Liver (tissue), 10 donors: ENCODE measurements at places on chromosomes 7 and 10. TPM values are rescaled to one million over a fixed set of nuclear protein-coding genes. Genes with fewer than 3 reads are reported as not detected.

The PVRIG gene
- 0.37 TPM for total RNA-seq

The GIMAP6 gene
- total RNA-seq = 17.5 TPM

The GBX1 gene
- total RNA-seq = not detected

The RNF32 gene
- total RNA-seq = 1.3 TPM

The OPALIN gene
- total RNA-seq = not detected

The KCND2 gene
- total RNA-seq = 0.08 TPM

The PNLIPRP3 gene
- not detected for total RNA-seq

The CYP3A4 gene
- 0.51 TPM for total RNA-seq

The ETV1 gene
- total RNA-seq = 3.4 TPM

- no peak overlapping the region for H3K27ac ChIP-seq
- no peaks in the 10 kb centered on the region for H3K36me3 ChIP-seq
- no peak overlapping the region for H3K4me3 ChIP-seq
- DNase-seq = no peak
- no peaks in the 10 kb centered on the region for H3K4me1 ChIP-seq
Measured at GRCh38 chr7:114297121-114297520, 117.5 kb upstream of the FOXP2 start.

DNA sequence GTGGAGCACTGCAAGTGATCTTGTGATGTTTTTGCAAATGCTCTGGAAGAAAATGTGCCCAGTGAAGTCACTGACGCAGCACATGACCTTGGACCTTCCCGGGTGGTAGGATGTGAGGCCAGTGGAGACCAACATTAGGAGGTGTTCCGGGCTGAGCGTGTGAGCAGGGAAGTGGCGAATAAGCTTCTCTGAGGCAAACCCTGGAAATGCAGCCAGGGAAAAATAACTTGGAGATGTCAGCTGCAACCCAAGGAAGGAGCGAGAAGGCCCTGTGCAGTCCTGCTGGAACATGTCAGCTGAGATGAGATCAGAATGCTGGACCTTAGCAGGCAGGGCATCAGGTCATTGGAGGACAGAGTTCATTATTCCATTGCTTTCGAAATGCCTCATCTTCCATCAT lies 18.6 kb upstream of the SDK1 start:
- no peak for DNase-seq
- no peaks in the 10 kb centered on the region for H3K36me3 ChIP-seq
- no peaks in the 10 kb centered on the region for H3K4me1 ChIP-seq
- H3K27me3 ChIP-seq = no peaks in the 10 kb centered on the region
- H3K4me3 ChIP-seq = no peak overlapping the region
- no peak overlapping the region for H3K27ac ChIP-seq

GRCh38 chr7:46168671-46169383 lies 247.8 kb upstream of the IGFBP3 start:
- DNase-seq = no peak
- no peaks in the 10 kb centered on the region for H3K4me1 ChIP-seq
- no peaks in the 10 kb centered on the region for H3K36me3 ChIP-seq
- H3K27ac ChIP-seq = no peak overlapping the region

DNA sequence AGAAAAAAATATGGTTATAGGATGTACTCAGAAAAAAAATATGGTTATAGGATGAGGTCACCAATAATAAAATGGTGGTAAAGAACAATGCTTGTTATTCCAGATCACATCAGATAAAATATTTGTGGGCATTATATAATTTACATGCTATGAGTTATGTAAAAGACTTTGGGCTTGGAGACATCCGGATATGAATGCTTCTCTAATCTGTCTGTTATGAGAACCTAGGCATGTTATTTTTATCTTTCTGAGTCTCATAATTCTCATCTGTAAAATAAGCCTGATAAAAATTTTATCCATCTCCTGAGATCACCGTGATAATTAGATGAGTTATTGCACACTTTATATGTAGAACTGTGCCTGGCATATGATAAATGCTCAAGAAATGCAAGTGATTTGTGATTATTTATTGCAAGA lies 37.8 kb downstream of the DKK1 start:
- H3K4me3 ChIP-seq = no peak overlapping the region
- no peaks in the 10 kb centered on the region for H3K27me3 ChIP-seq
- no peak overlapping the region for H3K27ac ChIP-seq

DNA sequence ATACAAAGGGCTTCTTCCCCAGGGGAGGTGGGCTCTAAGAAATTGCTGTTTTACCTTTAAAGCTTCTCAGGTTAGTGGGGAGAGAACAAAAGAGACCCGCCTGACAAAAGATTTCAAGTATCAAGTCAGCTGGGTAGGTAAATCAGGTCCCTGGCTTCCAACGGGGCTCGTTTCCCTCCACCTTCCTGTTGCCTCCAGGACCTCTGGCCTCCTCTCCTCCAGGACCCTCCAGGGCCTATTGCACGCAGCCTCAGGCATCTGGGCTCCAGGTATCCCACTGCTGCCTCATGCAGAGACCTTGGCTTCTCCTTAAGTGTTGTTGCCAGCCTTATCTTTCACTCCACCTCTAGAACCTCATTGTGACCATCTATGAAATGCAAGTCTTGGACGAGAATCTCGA lies 2.9 kb downstream of the BNIP3 start:
- no peak overlapping the region for H3K4me3 ChIP-seq
- peaks cover 38% of the 10 kb centered on the region for H3K4me1 ChIP-seq
- H3K36me3 ChIP-seq = peaks cover 1% of the 10 kb centered on the region
- peak overlapping the region; percentile 88 for H3K27ac ChIP-seq
- no peaks in the 10 kb centered on the region for H3K27me3 ChIP-seq

DNA sequence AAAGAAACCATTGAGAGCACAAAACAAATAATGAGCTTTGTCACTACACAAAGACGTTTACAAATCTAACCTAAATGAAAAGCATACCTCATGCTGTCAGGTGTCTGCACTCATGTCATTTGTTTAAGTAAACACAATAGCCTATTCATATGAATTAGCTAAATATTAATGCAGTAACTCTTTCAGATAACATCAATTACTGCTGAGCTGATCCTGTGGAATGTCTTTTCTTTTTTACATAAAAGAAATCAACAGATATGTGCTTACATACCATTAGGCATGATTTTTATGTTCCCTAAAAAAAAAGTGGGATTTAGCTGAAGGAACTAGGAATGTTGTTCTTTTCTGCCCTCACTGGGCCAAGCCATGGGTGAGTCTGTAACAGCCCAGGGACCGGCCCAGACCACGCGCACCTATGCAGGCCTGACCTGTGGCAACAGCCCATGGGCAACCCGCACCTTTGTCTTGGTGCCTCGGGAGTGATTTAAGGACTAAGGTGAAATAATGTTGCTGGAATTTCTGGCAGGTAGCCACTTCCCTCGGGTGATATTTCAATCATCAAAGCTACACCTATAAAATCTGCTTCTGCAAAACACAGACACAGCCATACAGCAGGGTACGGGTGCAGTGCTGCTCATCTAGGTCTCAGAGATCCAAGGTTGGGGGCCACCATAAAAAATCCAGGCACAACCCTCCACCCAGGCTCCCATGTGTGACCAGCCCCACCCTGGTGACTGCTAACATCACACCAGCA lies 44.6 kb downstream of the FGFR2 start:
- H3K4me3 ChIP-seq = no peak overlapping the region
- H3K36me3 ChIP-seq = peaks cover 6% of the 10 kb centered on the region
- no peak overlapping the region for H3K27ac ChIP-seq
- H3K27me3 ChIP-seq = peaks cover 3% of the 10 kb centered on the region
- DNase-seq = no peak

GRCh38 chr7:124712017-124712416 lies 53.6 kb downstream of the GPR37 start:
- H3K36me3 ChIP-seq = no peaks in the 10 kb centered on the region
- no peak overlapping the region for H3K4me3 ChIP-seq
- no peak for DNase-seq
- no peak overlapping the region for H3K27ac ChIP-seq
- H3K4me1 ChIP-seq = no peaks in the 10 kb centered on the region

DNA sequence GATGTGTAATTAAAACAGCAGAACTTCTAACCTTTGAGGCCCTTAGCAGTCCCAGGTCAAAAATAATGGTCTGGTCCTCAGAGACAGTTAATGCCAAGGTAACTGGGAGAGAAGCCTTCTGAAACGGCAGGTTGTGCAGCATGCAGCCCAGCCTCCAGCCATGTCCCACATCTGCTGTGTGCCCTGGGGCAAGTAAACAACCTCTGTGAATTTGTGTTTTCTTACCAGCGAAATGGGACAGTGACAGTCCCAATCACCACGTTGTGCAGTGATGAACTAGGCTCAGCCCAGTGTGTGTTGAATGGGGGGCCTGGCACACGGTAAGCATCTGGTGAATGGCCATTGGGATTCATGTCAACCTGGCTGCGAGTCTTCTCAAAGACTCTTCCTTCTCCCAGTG lies 61.2 kb downstream of the EMX2 start:
- no peak for DNase-seq
- H3K4me1 ChIP-seq = no peaks in the 10 kb centered on the region
- no peaks in the 10 kb centered on the region for H3K27me3 ChIP-seq
- no peak overlapping the region for H3K4me3 ChIP-seq
- no peaks in the 10 kb centered on the region for H3K36me3 ChIP-seq

- no peaks in the 10 kb centered on the region for H3K36me3 ChIP-seq
- H3K27ac ChIP-seq = no peak overlapping the region
- H3K27me3 ChIP-seq = no peaks in the 10 kb centered on the region
- no peak overlapping the region for H3K4me3 ChIP-seq
Measured at GRCh38 chr10:97580421-97581367, 3.5 kb upstream of the HOGA1 start.

GRCh38 chr7:31186202-31186601 lies 134.1 kb downstream of the ADCYAP1R1 start:
- DNase-seq = no peak
- no peak overlapping the region for H3K27ac ChIP-seq
- H3K27me3 ChIP-seq = no peaks in the 10 kb centered on the region
- H3K4me1 ChIP-seq = no peaks in the 10 kb centered on the region

GRCh38 chr10:120572307-120572706 lies 115.3 kb downstream of the PLPP4 start:
- H3K4me1 ChIP-seq = no peaks in the 10 kb centered on the region
- H3K36me3 ChIP-seq = no peaks in the 10 kb centered on the region
- DNase-seq = no peak
- H3K4me3 ChIP-seq = no peak overlapping the region
- H3K27ac ChIP-seq = no peak overlapping the region

GRCh38 chr7:127809261-127809702 lies 157.3 kb downstream of the SND1 start:
- no peaks in the 10 kb centered on the region for H3K4me1 ChIP-seq
- DNase-seq = peak; percentile 62
- H3K4me3 ChIP-seq = no peak overlapping the region
- no peak overlapping the region for H3K27ac ChIP-seq

DNA sequence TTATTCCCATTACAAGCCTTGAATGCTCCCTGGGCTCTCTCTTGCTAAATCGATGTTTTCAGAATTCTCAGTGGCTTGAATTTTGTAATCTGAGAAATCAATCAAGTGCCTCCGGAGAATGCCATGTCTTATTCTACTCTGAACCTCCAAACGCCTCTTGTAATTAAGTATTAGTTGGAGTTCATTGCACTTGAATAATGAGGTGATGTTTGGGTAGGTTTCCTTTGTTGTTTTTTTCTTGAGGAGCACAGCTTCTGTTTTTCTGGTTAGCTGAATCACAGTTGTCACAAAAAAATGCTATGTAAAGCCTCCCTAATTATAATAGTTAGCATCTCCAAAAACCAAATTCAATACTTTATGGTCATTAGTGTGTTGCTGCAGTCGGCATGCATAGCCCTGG lies 100.3 kb downstream of the PLPP4 start:
- H3K27me3 ChIP-seq = no peaks in the 10 kb centered on the region
- DNase-seq = no peak

GRCh38 chr7:23594879-23595604 lies 2.1 kb upstream of the CCDC126 start:
- peaks cover 10% of the 10 kb centered on the region for H3K4me1 ChIP-seq
- no peak overlapping the region for H3K4me3 ChIP-seq
- H3K27ac ChIP-seq = no peak overlapping the region
- no peak for DNase-seq
- H3K27me3 ChIP-seq = no peaks in the 10 kb centered on the region

- H3K27me3 ChIP-seq = no peaks in the 10 kb centered on the region
- H3K27ac ChIP-seq = no peak overlapping the region
- no peaks in the 10 kb centered on the region for H3K4me1 ChIP-seq
- no peaks in the 10 kb centered on the region for H3K36me3 ChIP-seq
- no peak for DNase-seq
Measured at GRCh38 chr10:36448760-36449691, 676.4 kb upstream of the ANKRD30A start.

DNA sequence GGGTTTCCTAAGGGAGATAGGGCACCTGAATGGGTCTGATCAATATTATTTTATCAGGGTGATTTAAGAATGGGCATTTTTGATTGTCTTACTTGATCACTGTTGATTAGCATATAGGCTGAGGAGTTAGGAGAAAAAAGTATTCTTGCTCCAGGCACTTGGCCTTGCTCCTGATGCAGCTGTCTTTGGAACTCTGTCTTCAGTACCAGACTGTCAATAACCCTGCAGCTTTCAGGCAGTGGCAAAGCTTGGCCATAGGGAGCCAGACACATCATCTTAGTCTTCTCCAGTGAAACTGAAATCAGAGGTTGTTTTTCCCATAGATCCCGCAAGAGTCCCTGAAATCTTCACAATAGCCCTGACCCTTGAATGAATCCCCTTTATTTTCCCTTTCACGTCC lies 47.2 kb downstream of the EXOC4 start:
- H3K4me1 ChIP-seq = peaks cover 7% of the 10 kb centered on the region
- no peaks in the 10 kb centered on the region for H3K27me3 ChIP-seq
- DNase-seq = no peak
- H3K27ac ChIP-seq = no peak overlapping the region
- H3K4me3 ChIP-seq = no peak overlapping the region

DNA sequence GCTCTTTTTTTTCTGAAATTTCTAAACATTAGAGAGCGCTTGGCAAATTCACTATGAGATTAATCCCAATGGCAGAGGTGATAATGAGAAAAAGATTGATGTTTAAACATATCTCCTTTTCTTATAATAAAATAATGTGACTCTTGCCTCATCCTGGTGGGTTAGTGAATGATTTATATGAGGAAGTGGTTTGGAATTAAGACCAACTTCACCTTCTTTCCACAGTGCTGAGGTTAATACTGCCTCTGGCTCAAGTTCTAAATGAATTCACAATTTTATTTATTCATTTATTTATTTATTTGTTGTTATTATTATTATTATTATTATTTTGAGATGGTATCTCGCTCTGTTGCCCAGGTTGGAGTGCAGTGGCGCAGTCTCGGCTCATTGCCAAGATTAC lies 40.5 kb upstream of the ADO start:
- H3K27me3 ChIP-seq = no peaks in the 10 kb centered on the region
- no peak overlapping the region for H3K27ac ChIP-seq
- no peak overlapping the region for H3K4me3 ChIP-seq
- no peaks in the 10 kb centered on the region for H3K36me3 ChIP-seq
- H3K4me1 ChIP-seq = no peaks in the 10 kb centered on the region
- DNase-seq = no peak

DNA sequence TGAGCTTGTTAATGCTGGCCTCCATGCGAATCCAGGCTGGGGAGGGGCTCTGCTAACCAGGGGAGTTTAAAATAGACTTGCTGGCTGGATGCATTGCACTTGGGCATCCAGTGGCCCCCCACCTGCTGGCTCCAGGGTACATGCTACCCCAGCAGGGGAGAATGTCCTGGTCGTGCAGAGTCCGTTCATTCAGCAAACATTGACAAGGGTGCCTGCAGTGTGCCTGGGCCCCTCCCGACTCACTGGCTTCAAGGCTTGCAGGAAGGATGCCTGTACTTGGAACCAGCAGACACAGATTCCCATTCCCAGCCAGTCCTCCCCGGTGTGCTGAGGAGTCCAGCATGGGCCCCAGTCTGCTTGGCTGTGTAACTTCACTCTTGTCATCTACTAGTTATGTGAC lies 1.5 kb downstream of the SLC29A3 start:
- H3K27ac ChIP-seq = no peak overlapping the region
- peaks cover 9% of the 10 kb centered on the region for H3K4me1 ChIP-seq
- H3K36me3 ChIP-seq = peaks cover 12% of the 10 kb centered on the region
